ENCODE measurements at places on chromosomes 7 and 10. TPM values are rescaled to one million over a fixed set of nuclear protein-coding genes. Genes with fewer than 3 reads are reported as not detected.

Gene ERCC6
- total RNA-seq: 90.2 TPM

Gene NEUROG3
- not detected for total RNA-seq

Gene CDH23
- 0.13 TPM for total RNA-seq

Gene TPK1
- total RNA-seq: 3.5 TPM

Gene NOLC1
- 20.2 TPM for total RNA-seq

Gene TES
- total RNA-seq: 31.2 TPM

Gene HOXA6
- total RNA-seq: 1.4 TPM

Gene TUBB8
- total RNA-seq: not detected

Gene CARD11
- not detected for total RNA-seq

Gene HACD1
- 12.2 TPM for total RNA-seq

Gene DHTKD1
- 12.9 TPM for total RNA-seq

Gene GATA3
- not detected for total RNA-seq

Gene FOXI2
- not detected for total RNA-seq

Gene GIMAP7
- not detected for total RNA-seq

Gene PLAU
- 110 TPM for total RNA-seq

Gene MYL10
- total RNA-seq: not detected

All from smooth muscle cell of the pulmonary artery (primary cell).